ENCODE measurements at places on chromosomes 13 and 19.

GRCh38 chr19:50557009-50557613, 11.1 kb downstream of the LRRC4B start:
- DNase-seq: no peak

- DNase-seq: no peak
These were observed 11.1 kb upstream of the NUP62 start for GRCh38 chr19:49940482-49940791.

DNA sequence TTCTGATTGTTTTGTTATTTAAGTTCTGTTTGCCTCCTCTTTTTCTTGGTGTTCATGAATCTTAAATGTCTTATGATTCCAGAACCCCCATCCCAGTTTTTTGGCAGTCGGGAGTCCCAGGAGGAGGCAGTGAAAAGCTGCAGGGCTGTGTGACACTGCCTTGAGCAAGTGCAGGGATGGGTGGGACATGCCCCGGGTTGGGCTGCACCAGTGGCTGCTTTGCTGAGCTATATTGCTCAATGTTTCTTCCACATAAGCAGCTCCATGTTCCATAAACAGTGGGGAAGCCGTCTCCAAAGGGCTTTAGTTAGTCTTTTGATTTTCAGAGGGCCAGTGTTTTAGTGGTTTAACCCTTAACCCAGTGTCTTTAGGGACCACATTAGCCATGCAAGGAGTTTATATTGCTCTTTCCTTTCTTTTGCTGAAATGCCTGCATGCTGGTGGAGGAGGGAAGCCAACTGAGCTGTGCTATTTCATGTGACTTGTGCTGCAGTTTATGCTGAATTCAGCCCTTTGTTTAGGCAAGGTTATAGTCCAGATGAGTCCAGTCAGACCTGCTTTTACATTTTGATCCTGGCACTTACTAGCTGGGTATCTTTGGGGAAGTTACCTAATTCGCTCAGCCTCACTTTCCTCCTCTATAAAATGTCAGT, 13.1 kb downstream of the ATP8A2 start:
- no peak for DNase-seq

DNA sequence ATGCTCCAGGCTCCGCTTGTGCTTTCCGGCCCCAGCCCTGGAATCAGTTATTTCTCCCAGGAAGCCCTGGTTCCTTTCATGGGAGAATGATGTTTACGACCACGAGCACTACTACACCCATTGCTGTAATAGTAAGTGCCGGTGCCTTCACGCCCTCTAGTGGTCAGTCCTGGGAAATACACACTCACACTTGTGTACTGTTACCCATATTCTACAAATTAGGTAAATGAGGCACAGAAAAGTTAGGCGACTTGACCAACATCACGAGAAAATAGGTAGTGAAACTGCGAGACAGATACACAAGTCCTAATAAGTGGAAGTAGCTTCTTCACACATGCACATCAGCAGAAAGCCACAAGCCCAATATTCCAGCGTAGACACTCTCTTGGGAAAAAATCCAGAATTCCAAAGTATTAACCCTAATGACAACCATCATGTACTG, 21.7 kb downstream of the CEACAM21 start:
- DNase-seq: peak; percentile 79

DNA sequence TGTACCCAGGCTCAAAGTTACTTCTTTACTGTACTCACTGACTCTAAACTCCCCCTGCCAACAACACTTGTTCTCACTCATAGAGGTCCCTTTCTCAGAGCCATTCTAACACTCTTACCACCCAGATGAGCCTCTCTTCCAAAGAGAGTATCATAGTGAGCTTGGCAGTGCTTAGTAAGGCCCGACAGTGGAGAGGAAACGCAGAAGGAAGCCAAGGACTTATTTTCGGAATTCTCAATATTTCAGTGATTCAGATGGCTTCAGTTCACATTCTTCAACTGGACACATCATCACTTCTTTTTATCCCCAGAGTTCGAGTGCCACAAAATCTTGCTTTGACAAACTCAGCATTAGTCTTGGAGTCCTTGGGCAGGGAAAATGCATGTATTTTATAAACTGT, 285.9 kb downstream of the DNAJC15 start:
- no peak for DNase-seq

GRCh38 chr19:49713236-49713845, 22.4 kb downstream of the CPT1C start:
- no peak for DNase-seq

DNA sequence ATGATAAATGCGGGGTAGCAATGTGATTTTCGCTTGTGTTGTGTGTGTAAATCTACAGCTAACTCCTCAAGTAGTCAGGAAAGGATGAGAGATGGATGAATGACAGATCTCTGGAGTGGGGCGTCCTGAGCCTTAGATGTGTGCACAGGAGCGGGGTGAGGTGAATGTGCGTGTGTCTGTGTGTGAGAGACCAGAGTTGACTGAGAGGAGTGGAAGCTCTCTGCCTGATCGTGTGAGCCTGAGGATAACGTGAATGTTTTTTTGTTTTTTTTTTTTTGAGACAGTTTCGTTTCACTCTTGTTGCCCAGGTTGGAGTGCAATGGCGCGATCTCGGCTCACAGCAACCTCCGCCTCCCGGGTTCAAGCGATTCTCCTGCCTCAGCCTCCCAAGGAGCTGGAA, 805 bp downstream of the ZNF461 start:
- no peak for DNase-seq

DNA sequence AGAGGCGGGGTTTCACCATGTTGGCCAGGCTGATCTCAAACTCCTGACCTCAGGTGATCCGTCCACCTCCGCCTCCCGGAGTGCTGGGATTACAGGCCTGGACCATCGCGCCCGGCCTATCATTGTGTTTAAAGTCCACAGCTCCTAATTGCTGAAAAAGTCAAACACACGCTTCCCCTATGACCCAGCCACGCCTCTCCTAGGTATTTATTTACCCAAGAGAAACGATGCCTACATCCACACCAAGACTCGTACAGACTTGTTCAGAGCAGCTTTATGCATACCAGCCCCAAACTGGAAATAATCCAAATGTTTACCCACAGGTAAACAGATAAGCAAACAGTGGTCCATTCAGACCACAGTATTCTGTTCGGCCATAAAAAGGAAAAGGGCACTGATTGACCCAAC, 15.1 kb downstream of the ZNRF4 start:
- no peak for DNase-seq

- peak; percentile 69 for DNase-seq
These were observed 818.2 kb downstream of the UQCRFS1 start for GRCh38 chr19:28394725-28395124.

DNA sequence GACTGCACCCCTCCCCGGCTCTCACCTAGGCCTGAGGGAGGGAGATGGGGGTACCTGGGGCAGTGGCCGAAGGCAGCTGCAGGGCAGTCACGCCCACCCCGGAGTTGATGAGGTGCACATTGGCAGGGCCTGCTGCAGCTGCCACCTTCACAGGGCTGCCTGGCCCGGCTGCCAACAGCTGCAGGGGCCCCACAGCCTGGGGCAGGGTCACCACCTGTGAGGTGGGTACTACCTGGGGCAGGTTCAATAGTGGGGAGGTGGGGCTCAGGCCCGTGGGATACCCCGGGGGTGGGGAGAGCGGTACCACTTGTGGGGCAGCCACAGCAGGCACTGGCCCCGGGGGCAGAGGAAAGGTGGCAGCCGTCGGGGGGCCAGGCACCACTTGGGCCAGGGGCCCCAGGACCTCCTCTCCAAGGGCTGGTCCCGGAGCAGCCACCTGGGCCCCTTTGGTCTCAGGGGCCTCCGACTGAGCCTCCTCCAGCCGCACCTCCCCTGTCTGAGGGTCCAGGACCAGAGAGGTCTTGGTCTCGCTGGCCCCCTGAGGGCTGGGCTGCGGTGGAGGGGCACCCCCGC, 2.7 kb downstream of the SIX5 start:
- no peak for DNase-seq

DNA sequence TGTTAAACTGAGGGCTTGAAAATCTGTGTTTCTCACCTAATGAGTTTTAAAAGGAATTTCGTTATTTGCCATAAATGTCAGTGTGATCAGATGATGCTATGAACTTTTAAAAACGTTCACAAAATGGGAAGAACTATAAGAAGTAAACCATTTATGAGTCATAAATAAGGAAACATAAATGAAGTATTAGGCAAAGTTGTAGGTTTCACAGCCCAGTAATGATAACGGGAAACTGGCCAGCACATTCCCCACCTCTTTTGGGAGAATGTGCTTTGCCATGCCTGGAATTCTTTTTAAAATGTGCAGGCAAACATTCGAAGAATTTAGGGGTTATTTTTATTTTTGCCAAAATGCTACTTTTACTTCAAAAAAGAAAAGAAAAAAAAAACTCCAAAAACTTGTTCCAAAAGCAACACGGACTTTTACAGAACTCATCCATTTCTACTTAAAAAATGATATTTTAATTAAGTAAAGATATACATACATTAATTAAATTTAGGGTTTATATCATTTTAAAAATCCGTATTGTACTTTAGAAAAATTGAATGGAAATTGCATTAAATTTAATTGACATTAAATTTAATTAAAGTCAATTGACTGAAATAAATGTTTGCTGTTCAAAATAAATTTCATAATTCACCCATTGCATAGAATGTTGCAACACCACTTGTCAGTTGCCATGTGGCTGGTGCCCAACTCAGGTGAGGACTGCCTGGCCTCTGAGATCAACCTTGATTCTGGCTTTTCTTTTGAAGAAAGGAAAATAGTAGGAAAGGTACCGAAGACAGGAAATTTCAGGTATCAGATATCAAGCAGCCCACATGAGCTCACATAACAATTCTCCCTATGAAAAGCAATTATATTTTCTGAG, 1198.5 kb downstream of the EFNB2 start:
- DNase-seq: no peak

DNA sequence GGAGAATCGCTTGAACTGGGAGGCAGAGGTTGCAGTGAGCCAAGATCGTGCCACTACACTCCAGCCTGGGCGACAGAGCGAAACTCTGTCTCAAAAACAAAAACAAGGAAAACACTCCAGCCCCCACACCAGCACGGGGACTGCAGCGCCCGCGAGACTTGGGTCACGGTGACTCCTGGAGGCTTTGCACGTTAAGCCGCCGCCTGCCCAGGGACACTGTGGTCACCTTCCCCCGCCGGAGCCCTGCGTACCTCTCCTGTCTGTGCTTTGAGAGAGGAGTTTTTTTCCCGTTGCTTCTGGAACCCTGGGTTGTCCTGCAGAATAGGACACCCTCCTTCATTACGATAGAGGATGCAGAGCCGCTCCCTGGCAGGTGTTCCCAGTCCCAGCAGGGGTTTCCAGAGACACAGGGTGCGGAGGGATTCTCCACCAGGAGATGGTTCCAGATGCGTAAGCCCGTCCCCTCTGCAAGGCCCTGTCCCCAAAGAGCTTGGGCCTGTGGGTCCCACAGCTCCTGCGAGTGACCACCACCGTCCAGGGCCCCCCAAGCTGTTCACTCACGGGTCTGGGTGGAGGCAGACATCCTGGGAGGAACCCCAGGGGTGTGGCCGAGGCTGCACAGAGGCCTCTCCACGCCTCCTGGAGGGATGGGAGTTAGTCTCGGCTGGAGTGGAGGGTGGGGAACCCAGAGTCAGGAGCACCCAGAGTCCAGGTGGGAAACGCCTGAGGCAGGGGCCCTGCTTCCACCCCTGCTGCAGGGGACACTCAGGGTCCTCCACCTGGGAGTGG, 42.8 kb upstream of the NDUFS7 start:
- no peak for DNase-seq

GRCh38 chr13:44873461-44873860, 115.8 kb downstream of the NUFIP1 start:
- no peak for DNase-seq

- no peak for DNase-seq
These were observed 4.9 kb upstream of the EBI3 start for GRCh38 chr19:4224470-4224869.

- no peak for DNase-seq
These were observed 274.3 kb downstream of the DCLK1 start for GRCh38 chr13:35856721-35857364.

GRCh38 chr13:109730812-109731335, 55.5 kb downstream of the IRS2 start:
- DNase-seq: no peak

DNA sequence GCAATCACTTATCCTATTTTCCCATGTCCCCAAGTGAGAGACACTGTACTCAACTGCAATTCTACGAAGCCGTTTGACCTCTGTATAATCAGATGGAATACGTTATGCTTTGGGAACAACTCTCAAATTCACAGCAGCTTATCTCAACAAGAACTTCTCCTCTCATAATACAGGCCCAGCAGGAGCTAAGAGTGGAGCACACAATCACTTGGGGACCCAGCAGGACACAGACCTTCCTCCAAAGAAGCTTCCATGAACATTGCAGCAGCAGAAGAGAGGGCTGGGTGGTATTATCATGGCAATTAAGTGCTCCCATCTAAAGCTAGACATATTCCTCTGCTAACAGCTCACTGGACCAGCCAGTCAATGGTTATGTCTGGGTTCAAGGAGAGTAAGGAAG, 428.3 kb upstream of the MIR17HG start:
- no peak for DNase-seq

- peak; percentile 43 for DNase-seq
These were observed 16.3 kb upstream of the DNMT1 start for GRCh38 chr19:10211061-10211460.

DNA sequence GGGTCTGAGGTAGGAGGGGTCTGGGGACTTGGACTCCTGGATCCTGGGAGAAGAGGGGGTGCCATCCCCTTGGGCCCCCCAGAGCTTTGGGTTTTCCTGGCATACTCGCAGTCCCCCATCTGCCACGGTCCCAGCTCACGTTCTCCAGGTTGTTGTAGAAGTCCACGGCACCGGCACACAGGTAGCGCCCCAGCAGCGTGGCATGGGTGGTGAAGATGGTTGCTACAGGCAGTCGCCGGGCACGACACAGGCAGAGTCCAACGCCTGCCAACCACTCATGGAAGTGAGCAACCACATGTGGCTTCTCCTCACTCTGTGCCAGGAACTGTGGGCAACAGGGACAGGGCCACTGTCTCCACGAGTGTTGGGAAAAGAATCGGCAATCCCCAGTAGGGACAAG, 7.4 kb downstream of the GYS1 start:
- no peak for DNase-seq

GRCh38 chr19:29297381-29297780, 84.4 kb upstream of the UQCRFS1 start:
- no peak for DNase-seq

GRCh38 chr19:29708554-29709439, 6.3 kb downstream of the C19orf12 start:
- no peak for DNase-seq

DNA sequence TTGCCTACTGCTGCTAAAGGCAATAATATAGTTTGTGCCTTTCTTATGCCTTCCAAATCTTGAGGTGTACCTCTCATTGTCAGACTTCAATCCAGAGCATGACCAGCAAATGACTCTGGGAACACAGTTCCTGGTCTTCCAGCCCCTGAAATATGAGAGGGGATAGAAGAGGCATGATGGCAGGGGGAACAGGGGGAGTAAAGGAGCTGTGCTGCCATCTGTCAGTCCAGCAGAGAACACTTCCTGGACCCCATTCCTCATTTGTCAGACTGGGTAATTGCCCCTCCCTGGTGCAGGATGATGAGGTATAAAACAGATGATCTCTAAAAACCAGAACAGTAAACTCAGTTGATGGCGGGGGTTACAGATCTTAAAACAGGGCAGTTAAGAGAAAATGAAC, 618.7 kb downstream of the DIAPH3 start:
- no peak for DNase-seq
